ENCODE measurements at places on chromosomes 6 and 20. TPM values are rescaled to one million over a fixed set of nuclear protein-coding genes. Genes with fewer than 3 reads are reported as not detected.

The RIPOR3 gene
- 5.0 TPM for total RNA-seq

The HTR1B gene
- 1.9 TPM for total RNA-seq

The SALL4 gene
- 2.3 TPM for total RNA-seq

The FUT9 gene
- total RNA-seq, result 6.7 TPM

The ACTL10 gene
- total RNA-seq, result 3.6 TPM

The MYMX gene
- not detected for total RNA-seq

The SLC22A7 gene
- not detected for total RNA-seq

The FOXA2 gene
- not detected for total RNA-seq

The DEF6 gene
- total RNA-seq, result 28.0 TPM

The ADGRF5 gene
- 25.9 TPM for total RNA-seq

The HLA-DMB gene
- total RNA-seq, result 31.0 TPM

The TINAG gene
- not detected for total RNA-seq

The BACH2 gene
- total RNA-seq, result 4.3 TPM

The STX7 gene
- total RNA-seq, result 71.6 TPM

The ZNF165 gene
- total RNA-seq, result 1.6 TPM

The GABRR1 gene
- total RNA-seq, result not detected

The BPIFB1 gene
- total RNA-seq, result 0.65 TPM

The C6orf58 gene
- total RNA-seq, result 0.55 TPM

The ALDH8A1 gene
- 1.3 TPM for total RNA-seq

The SNRPB2 gene
- 41.8 TPM for total RNA-seq

The FOXF2 gene
- total RNA-seq, result 3.4 TPM

The DXO gene
- 29.3 TPM for total RNA-seq

The SYCP2 gene
- total RNA-seq, result 3.2 TPM

The SUMO4 gene
- total RNA-seq, result 5.0 TPM

The OR2H1 gene
- total RNA-seq, result not detected

The SLC25A27 gene
- 25.1 TPM for total RNA-seq

The TMEM217 gene
- 1.2 TPM for total RNA-seq

Measured in ureter (tissue), 1 donor.